ENCODE measurements at places on chromosomes 7 and 10. TPM values are rescaled to one million over a fixed set of nuclear protein-coding genes. Genes with fewer than 3 reads are reported as not detected.

The ARID5B gene
- 14.0 TPM for total RNA-seq

The SPOCK2 gene
- 10.4 TPM for total RNA-seq

The NPC1L1 gene
- total RNA-seq: 0.05 TPM

DNA sequence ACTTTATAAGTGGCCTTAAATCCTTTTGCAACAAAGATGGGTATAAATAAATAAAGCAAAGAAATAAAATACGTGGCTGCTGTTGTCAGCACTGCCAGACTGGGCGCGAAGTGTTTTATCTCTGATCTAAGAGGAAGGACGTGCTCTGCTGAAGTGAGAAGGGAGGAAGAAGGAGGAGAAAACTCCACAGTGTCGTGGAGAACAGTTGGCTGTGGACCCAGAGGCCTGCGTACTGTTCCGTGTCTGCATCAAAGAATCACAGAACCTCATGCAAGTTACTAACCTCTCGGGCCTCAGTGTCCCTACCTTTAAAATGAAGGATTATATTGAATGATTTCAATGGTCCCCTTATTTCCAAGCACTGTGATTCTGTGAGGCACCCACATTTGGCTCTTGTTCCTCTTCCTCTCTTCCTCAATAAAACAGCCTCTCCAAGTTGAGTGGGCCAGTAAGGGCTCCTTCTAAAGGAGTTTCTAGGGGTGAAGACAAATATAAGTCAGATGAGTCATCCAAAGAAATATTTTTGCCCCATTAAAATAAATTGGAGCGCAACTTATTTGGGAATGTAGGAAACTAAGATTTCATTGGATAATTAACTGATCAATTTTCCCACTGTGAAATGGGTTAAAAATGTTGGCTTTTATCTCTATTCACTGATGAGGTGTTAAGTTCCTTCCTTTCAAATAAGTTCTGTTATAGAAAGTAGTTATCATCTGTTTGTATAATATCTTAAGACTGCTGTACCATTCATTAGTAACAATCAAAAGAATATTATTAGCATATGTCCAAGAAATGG lies 126.9 kb upstream of the EFCAB10 start:
- no peak for DNase-seq

- no peak for DNase-seq
Measured at GRCh38 chr7:36224934-36225858, 72.1 kb downstream of the EEPD1 start.

- DNase-seq: no peak
Measured at GRCh38 chr10:27621461-27621860, 117.4 kb downstream of the RAB18 start.

DNA sequence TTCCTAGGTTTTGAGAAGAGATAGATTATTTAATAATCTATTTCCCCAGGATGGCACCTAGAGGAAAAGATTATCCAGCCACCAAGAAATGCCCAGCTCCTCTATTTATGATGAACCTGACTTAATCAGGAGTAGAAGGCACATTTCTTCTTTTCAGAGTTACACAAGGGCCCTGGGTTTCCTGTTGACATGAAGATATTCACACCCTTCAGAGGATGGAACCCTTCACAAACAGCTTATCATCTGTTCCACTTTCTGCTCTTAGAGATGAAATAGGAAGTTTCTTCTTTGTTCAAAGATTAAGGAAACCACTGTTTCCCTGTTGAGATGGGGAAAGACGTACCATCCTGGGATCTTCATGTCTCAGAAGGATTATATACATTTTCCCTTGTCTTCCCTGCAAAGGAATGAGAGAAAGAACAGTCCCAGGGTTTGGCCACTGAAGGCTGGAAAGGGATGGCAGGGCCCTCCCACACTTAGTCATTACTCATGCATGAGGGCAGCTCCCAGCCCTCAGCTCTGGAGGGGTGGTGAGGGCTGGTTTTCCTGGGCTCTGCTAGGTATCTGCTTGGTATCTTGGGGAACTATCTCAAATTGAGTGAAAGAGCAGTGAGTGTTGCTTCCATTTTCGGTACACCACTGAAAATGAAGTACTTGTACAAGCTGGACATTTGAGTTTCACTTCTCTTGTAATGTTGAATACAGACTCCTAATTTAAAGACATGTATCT lies 64.0 kb downstream of the MTPAP start:
- DNase-seq: no peak

DNA sequence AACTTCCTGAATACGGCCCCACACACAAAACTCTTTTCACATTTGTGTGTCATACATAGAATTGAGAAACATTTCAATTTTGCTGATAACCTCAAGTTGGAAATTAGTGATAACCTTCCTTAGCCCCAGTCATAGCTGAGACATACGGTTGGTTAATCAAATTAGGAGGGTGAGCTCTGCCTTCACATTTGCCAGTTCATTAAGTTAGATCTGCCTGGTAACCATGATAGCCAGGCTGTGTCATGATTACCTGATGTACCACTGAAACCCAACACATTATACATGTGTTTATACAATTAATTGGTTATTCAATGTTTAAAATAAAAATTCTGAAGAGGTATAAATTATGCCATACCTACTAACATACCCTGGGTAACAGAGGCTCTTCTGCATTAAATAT lies 60.8 kb upstream of the RAB11FIP2 start:
- DNase-seq: no peak

DNA sequence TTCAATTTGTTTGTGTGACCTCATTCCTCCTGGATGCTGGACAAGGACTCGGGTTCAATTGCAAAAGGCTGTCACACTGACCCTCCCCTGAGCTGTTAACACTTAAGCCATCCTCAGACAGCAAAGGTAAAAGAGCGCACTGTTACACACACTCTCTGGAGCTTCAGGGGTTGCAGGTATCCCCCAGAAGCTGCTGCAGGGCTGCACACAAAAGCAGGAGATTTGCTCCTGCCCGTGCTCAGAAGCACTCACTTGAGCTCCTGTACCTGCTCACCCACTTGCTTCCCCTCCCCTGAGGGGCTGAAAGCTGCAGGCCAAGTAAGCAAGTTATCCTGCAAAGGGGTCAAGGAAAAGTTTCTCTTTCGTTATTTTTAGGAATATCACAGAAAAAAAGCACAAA lies 886.2 kb upstream of the ZWINT start:
- DNase-seq: no peak
